Activated CD8-positive, alpha-beta T cell treated with anti-CD3 and anti-CD28 coated beads, Interleukin-2, amount 10 ng/mL, durations not matched to agents 7 days and 5 days (primary cell): ENCODE measurements at places on chromosomes 1 and 21.

- peaks cover 7% of the 10 kb centered on the region for H3K27me3 ChIP-seq
- DNase-seq = no peak
- H3K4me1 ChIP-seq = no peaks in the 10 kb centered on the region
- H3K4me3 ChIP-seq = no peak overlapping the region
- H3K36me3 ChIP-seq = no peaks in the 10 kb centered on the region
- H3K27ac ChIP-seq = no peak overlapping the region
Observed at GRCh38 chr1:209434631-209435217, 148.8 kb upstream of the CAMK1G start.

DNA sequence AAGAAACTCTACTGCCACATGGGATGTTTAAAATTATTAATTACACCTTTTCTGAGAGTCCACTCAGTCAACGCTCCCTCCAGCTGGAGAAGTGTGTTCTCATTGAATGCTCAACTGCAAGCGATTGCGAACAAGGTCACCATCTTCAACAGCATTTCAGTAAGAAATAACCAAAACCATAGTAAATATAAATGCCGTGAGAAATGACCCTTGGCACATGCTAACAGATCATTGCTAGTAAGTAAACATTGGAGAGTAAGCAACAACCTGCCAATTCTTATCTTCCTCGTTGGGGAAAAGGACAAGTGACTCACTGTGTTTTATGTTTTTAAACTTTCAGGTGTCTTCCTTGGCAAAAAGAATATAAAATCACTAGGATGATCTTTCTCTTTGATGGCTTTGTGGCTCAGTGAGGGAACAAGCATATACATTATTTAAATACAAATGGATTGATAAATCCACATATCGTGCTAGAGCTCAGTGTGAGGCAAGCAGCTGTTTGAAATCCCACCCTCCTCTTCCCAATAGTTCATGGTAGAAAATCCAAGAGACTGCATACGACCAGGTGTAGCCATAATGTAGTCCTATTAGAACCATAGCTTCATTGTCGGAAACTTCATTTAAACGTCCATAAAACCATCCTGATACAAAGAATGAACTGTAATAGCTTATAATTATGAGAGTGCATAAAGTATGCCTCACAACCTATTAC is 214.6 kb downstream of the GRIK1 start:
- no peak overlapping the region for H3K27ac ChIP-seq
- no peak for DNase-seq
- H3K36me3 ChIP-seq = no peaks in the 10 kb centered on the region
- H3K4me3 ChIP-seq = no peak overlapping the region
- no peaks in the 10 kb centered on the region for H3K27me3 ChIP-seq

DNA sequence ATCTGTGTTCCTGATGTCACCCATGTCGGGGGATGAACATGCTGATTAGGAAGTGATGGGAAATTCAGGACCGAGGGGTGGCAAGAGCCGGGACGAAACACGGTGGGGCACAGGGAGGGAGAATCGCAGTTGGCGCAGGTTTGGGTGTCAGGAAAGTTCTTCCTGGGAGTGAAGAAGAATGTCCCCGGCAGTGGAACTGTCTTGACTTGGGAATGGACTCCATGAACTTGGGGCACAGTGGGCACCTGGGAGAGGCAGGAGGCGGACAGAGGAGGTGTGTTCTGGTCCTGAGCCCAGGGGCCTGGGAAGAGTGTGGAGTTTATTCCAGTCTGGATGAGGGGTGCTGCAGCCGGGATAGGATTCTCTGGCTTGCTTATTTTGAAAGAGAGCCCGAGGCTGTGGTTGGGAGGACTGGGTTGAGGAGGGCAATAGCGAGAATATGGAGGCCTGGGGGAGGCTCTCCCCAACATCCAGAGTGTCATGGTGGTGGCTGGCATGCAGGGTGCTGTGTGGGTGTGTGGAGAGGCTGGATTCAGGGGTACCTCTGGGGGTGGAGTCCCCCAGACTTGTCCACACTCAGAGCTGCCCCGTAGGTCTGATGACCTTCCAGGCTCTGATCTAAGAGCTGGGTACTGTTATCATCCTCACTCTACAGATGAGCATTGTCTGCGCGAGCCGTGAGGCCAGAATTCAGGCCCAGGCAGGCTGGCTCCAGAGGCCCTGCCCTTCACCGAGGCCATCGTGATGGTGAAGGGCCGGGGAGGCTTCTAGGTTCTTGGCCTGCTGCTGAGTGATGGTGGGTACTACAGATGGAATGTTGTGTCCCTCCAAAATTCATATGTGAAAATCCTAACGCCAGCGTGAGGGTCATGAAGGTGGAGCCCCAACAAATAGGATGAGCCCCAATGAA is 274.5 kb upstream of the C1orf174 start:
- H3K4me1 ChIP-seq = peaks cover 18% of the 10 kb centered on the region
- no peak overlapping the region for H3K27ac ChIP-seq
- no peak overlapping the region for H3K4me3 ChIP-seq
- no peak for DNase-seq
- no peaks in the 10 kb centered on the region for H3K27me3 ChIP-seq

DNA sequence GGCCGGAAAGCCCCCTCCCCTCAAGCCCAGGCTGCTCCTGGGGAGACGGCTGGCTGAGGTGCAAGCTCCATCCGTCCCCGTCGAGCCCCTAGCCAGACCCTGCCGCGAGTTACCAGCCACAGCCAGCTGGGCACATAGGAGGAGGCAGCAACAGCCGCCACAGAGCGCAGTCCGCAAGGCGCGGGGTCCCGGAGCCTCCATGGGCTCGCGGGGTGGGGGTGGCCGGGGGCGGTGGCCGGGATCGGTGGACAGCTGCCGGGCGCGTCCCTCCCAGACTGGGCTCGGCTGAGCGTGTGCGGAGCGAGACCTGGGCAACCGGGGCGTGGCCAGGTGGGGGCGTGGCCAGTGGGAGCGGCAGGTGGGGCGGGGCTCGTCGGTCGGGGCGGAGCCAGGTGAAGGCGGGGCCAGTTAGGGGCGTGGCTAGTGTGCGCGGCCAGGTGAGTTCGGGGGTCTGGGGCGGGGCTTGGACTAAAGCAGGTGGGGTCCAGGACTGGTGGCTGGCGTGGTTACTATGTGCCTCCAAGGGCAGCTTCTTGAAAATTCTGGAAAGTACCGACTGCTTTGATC is at the start of gene CD164L2:
TSS of gene CD164L2 (minus strand) at position 295 of the 567 bp plus-strand sequence. CDS start at position 201, 94 bp downstream.
- peaks cover 12% of the 10 kb centered on the region for H3K27me3 ChIP-seq
- DNase-seq = peak; percentile 65
- no peaks in the 10 kb centered on the region for H3K36me3 ChIP-seq
- no peak within 1 kb of the TSS for H3K4me3 ChIP-seq
- H3K4me1 ChIP-seq = no peaks in the 10 kb centered on the region
- H3K27ac ChIP-seq = no peak within 1 kb of the TSS

DNA sequence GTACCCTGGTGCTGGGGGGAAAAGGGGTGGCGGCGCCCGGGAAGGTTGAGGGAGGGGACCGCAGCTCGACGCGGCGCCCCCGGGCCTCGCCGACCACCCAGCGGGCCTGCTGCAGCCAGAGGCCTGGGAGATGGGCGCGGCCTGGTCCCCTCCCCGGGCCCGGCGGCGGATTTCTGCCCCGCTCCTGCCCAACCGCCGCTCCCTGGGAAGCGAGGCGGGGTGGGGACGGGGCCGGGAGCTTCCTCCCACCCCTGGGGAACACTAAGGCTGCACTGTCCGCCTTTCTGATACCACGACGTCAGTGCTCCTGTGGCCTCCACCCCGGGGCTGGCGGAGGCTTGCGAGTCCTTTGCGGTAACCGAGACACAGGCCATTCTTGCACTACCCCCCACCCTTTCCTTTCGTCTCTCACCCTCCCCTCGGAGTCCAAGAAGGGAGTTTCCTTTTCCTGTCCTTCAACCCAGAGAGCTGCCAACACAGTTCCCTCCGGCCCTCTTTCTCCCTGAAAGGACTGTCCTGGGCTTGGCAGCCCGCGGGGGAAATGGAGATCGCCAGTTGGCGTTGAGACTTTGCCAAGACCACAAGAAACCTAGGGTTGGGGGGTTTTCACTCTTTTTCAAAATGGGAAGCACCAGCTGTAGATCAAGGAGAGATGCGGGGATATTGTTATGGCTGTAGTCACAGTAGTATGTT is 742 bp downstream of the SH3GLB1 start:
- peak overlapping the region; percentile 98 for H3K27ac ChIP-seq
- H3K4me3 ChIP-seq = peak overlapping the region; percentile 99
- peaks cover 34% of the 10 kb centered on the region for H3K4me1 ChIP-seq

DNA sequence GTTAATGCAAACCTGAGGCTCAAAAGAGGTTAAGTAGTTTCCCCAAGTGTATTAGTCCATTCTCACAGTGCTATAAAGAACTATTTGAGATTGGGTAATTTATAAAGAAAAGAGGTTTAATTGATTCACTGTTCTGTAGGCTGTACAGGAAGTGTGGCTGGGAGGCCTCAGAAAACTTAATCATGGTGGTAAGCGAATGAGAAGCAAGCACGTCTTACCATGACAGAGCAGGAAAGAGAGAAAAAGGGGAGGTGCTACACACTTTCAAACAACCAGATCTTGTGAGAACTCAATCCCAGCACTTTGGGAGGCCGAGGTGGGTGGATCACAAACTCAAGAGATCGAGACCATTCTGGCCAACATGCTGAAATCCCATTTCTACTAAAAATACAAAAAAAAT is 38.5 kb upstream of the RXRG start:
- no peak for DNase-seq
- H3K36me3 ChIP-seq = no peaks in the 10 kb centered on the region
- no peak overlapping the region for H3K27ac ChIP-seq
- peaks cover 11% of the 10 kb centered on the region for H3K4me1 ChIP-seq
- H3K27me3 ChIP-seq = peaks cover 6% of the 10 kb centered on the region

GRCh38 chr1:206583707-206584648 is 28.3 kb downstream of the EIF2D start:
- peaks cover 95% of the 10 kb centered on the region for H3K36me3 ChIP-seq
- H3K4me3 ChIP-seq = peak overlapping the region; percentile 54
- DNase-seq = peak; percentile 90
- peaks cover 92% of the 10 kb centered on the region for H3K4me1 ChIP-seq

- no peak overlapping the region for H3K27ac ChIP-seq
- H3K4me3 ChIP-seq = no peak overlapping the region
- peaks cover 6% of the 10 kb centered on the region for H3K4me1 ChIP-seq
- peaks cover 23% of the 10 kb centered on the region for H3K27me3 ChIP-seq
Observed at GRCh38 chr1:212267460-212267859, 17.8 kb upstream of the PPP2R5A start.

DNA sequence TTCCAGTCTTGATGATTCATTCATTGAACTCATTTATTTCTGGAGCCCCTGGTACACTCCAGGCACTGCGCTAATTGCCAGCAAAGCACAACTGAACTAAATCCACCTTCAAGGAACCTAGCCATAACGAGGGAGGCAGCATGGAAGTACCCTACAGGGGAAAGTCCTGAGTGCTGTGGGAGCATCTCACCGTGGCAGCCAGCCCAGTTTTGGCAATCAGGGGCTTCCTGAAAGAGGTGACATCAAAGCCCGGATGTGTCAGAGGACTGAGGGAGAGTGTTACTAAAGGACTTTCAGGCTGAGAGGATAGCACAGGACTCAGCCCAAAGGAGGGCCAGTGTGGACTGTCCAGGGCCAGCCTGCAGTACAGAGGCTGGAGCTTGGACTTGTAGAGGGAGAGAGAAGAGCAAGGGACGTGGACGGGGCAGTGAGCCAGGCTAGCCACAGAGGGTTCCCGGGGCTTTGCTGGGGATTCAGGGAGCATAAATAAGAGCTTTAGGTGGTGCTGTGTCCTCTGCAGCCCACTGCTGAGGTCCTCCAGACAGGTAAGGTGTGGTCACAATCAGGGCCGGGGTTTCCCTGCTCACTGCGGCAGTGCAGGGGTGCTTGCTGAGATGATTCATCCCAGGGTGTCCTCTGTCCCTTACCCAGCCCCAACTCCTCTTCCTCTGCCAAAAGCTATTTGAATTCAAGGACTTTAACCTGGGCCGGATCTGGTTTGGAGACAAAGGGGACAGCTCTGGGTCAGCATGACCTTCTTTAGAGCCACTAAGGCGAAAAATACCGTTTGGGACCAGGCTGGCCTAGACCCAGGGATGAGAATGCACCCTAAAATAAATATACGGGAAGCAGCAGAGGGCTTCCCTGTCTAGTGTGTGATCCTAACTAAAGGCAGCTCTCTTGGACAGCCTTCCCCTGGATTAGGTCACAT is 128.3 kb downstream of the EDEM3 start:
- H3K4me3 ChIP-seq = no peak overlapping the region
- no peaks in the 10 kb centered on the region for H3K4me1 ChIP-seq
- H3K27ac ChIP-seq = no peak overlapping the region
- H3K27me3 ChIP-seq = no peaks in the 10 kb centered on the region

DNA sequence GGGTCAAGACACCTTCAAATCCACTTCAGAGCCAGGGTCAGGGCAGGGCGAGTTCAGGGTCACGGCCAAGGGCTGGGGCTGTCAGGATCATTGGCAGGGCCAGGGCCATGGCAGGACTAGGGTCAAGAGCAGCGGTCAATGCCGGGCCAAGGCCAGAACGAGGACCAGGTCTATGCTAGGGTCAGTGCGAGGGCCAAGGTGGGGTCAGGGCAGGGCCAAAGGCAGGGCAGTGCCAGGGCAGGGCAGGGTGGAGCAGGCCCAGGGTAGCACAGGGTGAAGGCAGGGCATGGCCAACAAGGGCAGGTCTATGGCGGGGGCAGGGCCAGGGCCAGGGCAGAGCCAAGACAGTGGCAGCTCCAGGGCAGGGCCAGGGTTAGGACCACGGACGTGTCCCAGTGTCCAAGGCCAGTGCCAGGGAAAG is 154.0 kb downstream of the LIPI start:
- H3K27me3 ChIP-seq = no peaks in the 10 kb centered on the region
- no peak overlapping the region for H3K4me3 ChIP-seq
- DNase-seq = no peak
- no peaks in the 10 kb centered on the region for H3K4me1 ChIP-seq

DNA sequence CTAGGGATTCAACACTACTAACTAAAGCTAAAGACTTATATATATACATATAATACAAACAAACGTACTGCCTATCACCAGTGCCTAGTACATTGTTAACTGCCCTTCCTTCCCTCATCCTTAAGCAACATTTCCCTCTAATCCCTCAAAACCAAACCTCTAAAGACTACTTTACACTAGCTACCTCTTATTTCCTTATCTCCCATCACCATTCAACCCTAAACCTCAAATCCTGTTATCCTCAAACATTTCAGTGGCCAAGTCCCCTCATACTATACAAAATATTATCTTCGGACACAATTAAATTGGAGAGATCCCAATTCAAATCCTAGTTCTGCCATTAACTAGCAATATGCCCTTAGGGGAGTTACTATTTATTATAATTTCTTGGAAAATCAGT is 3.7 kb downstream of the SCAF4 start:
- peaks cover 25% of the 10 kb centered on the region for H3K4me1 ChIP-seq

DNA sequence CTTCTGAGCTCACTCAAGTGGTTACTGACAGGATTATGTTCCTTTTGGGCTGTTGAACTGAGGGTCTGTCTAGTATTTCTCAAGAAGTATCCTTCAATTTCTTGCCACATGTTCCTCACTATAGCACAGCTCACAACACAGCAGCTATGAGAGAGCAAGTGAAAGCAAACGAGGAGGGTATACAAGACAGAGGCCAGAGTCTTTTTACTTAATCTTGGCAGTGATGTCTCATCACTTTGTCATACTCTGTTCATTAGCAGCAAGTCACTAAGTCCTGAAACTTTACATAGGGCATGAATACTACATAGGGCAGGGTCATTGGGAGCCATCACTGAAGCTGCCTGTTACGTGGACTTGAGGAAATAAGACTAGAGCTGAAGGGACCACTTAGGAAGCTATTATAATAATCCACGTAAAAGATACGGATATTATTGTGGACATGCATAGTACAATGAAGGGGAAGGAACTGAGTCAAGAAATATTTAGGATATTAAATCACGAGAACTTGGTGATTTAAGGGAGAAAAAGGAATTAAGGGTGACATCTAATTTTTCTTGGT is 63.7 kb downstream of the SLC30A7 start:
- DNase-seq = no peak
- H3K27ac ChIP-seq = no peak overlapping the region
- peaks cover 4% of the 10 kb centered on the region for H3K4me1 ChIP-seq
- H3K27me3 ChIP-seq = no peaks in the 10 kb centered on the region

GRCh38 chr1:219298571-219299148 is 125.0 kb downstream of the LYPLAL1 start:
- H3K4me3 ChIP-seq = no peak overlapping the region
- no peak overlapping the region for H3K27ac ChIP-seq
- H3K36me3 ChIP-seq = no peaks in the 10 kb centered on the region
- H3K27me3 ChIP-seq = no peaks in the 10 kb centered on the region
